Adrenal gland (tissue), 19 donors: ENCODE measurements at places on chromosomes 6 and 20.
A peak's percentile ranks its signal among the peaks of the same experiment; 100 is the strongest.

- H3K4me1 ChIP-seq, result no peaks in the 10 kb centered on the region
- H3K27me3 ChIP-seq, result no peaks in the 10 kb centered on the region
- H3K27ac ChIP-seq, result no peak overlapping the region
- no peaks in the 10 kb centered on the region for H3K36me3 ChIP-seq
These were observed 15.0 kb upstream of the CCN6 start for GRCh38 chr6:112038756-112039430.

DNA sequence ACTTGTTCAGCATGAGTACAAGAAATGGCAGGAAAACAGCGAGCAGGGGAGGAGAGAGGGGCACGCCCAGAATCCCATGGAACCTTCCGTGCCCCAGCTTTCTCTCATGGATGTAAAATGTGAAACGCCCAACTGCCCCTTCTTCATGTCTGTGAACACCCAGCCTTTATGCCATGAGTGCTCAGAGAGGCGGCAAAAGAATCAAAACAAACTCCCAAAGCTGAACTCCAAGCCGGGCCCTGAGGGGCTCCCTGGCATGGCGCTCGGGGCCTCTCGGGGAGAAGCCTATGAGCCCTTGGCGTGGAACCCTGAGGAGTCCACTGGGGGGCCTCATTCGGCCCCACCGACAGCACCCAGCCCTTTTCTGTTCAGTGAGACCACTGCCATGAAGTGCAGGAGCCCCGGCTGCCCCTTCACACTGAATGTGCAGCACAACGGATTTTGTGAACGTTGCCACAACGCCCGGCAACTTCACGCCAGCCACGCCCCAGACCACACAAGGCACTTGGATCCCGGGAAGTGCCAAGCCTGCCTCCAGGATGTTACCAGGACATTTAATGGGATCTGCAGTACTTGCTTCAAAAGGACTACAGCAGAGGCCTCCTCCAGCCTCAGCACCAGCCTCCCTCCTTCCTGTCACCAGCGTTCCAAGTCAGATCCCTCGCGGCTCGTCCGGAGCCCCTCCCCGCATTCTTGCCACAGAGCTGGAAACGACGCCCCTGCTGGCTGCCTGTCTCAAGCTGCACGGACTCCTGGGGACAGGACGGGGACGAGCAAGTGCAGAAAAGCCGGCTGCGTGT, 11.6 kb downstream of the TNFAIP3 start:
- H3K27me3 ChIP-seq, result no peaks in the 10 kb centered on the region
- no peak for DNase-seq

GRCh38 chr20:35307666-35308653, 15.7 kb upstream of the FAM83C start:
- H3K4me1 ChIP-seq, result peaks cover 10% of the 10 kb centered on the region
- no peaks in the 10 kb centered on the region for H3K36me3 ChIP-seq
- no peak overlapping the region for H3K27ac ChIP-seq
- no peaks in the 10 kb centered on the region for H3K27me3 ChIP-seq
- no peak for DNase-seq

GRCh38 chr20:19735446-19735845, 22.6 kb upstream of the RIN2 start:
- peaks cover 6% of the 10 kb centered on the region for H3K4me1 ChIP-seq
- no peak overlapping the region for H3K4me3 ChIP-seq
- H3K36me3 ChIP-seq, result no peaks in the 10 kb centered on the region
- DNase-seq, result peak; percentile 82
